GM13976 (cell line): ENCODE measurements at places on chromosomes 4 and X.

- DNase-seq, result no peak
These were observed 2618.1 kb downstream of the ARAP2 start for GRCh38 chr4:33626221-33626620.

DNA sequence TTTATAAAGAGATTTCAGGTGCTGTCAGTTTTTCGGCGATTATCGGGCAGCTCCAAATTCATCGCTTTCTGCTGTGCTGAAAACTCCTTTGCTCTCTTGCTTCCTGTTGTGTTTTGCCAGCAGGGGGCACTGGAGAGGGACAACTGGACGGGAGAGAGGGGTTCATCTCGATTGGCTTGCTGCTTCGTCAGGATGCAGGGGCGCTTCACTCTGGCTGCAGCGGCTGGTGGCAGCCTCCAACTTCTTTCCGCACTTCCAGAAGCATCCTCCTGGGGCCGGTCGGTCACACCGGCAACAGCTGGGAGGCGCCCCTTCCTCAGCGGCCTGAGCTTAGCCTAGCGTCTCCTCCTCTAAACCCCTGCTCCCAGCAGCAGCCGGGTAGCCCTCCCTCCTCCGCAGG, 29.5 kb downstream of the MSL3 start:
- DNase-seq, result no peak

DNA sequence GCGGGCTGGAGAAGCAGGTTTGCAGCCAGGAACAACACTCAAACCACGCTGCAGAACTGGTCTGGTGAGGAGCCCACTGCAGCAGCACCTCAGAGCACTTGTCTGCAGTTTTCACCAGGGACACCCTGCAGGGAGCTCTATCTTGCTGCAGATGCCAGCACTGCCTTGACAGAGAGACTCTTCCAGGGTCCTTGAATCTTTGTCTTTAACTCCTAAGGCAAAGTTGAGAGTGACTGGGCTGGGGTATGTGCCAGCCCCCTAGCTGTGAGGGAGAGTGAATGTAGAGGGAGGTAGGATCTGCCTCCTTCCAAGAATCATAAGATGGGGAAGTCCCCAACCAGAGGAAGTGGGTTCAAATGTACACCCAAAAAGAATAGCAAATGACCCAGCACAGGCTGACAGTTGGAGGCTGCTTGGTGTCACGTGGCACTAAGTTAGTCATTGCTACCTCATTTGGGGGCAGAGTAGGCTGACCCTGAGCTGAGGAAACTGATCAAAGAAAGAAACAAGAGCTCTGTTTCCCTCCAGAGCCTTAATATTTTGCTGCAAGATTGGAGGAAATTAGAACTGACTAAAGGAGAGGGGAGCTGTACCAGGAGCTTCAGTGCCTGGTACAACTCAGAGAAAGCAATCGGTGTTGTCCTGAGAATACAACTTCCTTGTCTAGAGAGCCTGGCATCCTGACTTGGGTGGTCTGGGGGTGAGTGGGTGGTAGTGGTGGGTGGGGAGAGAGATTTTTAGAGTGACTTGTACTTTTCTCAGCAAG, 28.2 kb upstream of the HUWE1 start:
- DNase-seq, result peak; percentile 45

DNA sequence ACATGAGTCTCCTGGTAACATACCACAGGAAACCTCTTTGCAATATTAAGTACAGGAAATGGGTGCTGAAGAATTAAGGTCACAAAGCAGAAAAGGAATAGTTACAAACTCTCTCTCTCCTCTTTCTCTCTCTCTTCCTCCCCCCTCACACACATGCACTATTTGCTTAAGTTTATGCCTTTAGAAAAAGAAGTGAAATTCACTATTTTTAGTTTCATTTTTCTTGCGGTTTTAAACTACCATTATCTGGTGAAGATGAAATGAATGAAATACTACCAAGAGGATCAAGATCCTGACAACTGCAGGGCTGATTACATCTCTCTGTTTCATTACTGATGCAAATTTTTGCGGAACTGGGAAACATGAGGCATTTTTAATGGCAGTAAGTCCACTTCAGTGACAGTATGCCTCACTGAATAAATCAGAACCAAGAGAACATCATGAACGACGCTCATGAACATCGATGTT, 64.3 kb upstream of the FTHL17 start:
- peak; percentile 41 for DNase-seq

DNA sequence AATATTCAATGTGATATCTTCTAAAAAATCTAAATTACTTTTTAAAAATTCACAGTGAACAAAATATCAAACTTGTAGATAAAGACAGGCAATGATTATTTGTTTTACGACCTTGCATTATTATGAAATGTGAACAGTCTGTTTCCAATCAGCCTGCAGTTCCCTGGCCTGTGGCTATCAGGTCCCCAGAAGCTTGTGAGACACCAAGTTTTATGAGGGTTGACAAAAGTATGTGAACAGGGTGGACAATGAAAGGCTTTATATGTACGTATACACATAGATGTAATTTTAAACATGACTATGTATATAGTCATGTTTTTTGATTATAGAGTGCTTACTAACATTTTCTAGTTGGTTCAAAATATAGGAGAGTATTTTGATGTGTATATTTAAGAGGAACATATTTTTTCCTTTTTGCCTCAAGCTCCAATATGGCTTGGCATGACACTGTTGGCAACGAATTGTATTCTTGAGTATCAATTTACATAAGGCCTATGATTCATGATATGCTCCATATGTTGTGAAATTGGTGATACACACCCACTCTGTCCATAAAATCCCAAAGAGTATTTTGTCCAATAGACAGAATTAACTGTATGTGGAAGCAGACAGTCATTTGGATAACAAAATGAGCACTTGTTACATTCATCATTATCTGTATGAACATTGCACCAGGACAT, 55.7 kb downstream of the BTC start:
- no peak for DNase-seq

- DNase-seq, result no peak
These were observed 12.3 kb upstream of the DTHD1 start for GRCh38 chr4:36269101-36269500.
